ENCODE measurements at places on chromosomes 12 and 14. TPM values are rescaled to one million over a fixed set of nuclear protein-coding genes. Genes with fewer than 3 reads are reported as not detected.
A peak's percentile ranks its signal among the peaks of the same experiment; 100 is the strongest.

DNA sequence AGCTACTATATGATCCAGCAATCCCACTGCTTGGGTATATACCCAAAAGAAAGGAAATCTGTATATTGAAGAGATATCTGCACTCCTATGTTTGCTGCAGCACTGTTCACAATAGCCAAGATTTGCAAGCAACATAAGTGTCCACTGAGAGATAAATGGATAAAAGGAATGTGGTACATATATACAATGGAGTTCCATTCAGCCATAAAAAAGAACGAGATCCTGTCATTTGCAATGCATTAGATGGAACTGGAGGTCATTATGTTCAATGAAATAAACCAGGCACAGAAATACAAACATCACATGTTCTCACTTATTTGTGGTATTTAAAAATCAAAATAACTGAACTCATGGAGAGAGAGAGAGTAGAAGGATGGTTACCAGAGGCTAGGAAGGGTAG lies 116.6 kb downstream of the HELB start:
- DNase-seq: no peak

The KCNK13 gene
- total RNA-seq: not detected

The SLC8A3 gene
- total RNA-seq: not detected

DNA sequence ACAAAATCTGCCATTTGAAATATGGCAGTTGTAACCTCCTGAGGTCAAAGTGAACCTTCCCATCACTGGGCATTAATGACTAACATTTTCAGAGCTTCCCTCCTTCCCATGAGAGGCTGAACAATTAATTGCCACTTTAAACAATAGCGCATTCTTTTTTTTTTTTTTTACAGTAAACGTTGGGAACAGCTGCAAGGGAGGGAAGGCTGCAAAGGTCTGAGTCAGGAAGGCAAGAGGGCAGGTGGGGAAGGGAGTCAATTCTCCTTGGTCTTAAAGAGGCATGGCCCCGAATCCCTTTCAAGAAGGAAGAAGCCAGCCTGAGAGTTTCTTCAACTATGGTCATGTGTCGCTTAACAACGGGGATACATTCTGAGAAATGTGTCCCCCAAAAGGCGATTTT lies 41.0 kb upstream of the PLEKHG3 start:
- DNase-seq: peak; percentile 39

GRCh38 chr14:63795532-63795931 lies 57.3 kb upstream of the SYNE2 start:
- no peak for DNase-seq

DNA sequence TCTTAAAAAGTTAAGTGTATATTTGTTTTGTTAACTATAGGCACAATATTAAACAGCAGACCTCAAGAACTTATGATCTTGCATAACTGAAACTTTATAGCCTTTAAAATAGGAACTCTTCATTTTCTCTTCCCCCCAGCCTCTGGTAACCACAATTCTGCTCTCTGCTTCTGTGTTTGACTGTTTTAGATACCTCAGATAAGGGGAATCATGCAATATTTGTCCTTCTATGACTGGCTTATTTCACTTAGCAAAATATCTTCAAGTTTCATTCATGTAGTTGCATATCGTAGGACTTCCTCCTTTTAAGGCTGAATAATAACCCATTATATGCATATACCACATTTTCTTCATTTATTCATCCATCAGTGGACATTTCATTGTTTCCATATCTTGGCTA lies 131.3 kb downstream of the PTPRO start:
- DNase-seq: no peak

DNA sequence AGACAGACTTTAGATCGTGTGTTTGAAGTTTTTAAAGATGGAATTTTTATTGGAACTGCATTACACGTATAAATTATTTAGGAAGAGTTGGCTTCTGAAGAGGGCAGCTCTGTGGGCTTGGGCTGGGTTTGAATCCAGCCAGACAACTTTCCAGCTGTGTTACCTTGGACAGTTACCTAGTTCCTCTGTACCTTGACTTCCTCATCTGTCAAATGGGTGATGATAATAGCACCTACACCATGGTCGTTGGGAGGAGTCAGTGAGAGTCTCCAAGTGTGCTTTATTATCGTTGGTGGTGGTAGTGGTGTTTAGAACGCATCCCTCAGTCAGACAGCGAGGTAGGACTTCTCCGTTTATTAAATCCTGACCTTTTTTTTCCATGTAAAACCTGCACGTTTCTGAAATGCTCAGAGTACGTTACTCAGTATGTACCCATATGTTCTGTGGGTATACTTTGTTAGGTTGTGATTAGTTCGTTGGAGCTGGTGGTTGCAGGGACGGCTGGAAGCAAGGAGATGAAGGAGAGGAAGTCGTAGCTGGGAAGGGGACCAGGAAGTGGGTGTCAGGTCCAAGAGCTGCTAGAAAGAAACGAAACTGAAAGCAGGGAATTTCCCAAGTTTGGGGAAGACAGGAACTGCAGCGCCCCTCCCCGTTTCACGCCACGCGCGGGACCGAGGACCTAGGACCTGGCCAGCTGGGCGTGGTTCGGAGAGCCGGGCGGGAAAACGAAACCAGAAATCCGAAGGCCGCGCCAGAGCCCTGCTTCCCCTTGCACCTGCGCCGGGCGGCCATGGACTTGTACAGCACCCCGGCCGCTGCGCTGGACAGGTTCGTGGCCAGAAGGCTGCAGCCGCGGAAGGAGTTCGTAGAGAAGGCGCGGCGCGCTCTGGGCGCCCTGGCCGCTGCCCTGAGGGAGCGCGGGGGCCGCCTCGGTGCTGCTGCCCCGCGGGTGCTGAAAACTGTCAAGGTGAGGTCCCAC lies at the start of gene OAS3:
TSS of gene OAS3 (plus strand) at position 734 of the 979 bp plus-strand sequence. CDS start at position 791, 57 bp downstream.
- DNase-seq: peak; percentile 81

The NPAS3 gene
- not detected for total RNA-seq

GRCh38 chr14:71538288-71538687 lies 393.9 kb upstream of the RGS6 start:
- no peak for DNase-seq

The IGF1 gene
- not detected for total RNA-seq

GRCh38 chr12:123896767-123897166 lies 75.9 kb downstream of the CCDC92 start:
- no peak for DNase-seq

- no peak for DNase-seq
Observed at GRCh38 chr14:80658155-80658554, 283.4 kb downstream of the CEP128 start.

DNA sequence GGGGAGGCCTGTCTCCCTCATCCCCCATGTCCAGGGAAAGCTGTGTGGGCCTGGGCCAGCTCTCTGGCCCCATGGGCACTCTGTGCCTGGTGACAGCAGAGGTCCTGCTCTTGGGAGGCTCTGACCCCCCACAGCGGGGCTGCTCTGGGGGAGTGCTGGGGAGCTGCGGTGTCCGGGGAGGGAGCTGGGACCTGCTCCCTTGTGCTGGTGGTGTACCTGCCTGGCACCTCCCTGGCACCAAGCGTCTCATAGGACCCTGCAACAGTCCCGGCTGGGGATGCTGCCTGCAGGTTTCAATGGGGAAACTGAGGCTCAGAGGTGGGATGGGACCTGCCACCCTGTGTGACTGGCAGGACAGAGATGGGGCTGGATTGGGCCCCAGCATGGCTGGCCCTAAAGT lies 111.3 kb downstream of the KIF26A start:
- no peak for DNase-seq

DNA sequence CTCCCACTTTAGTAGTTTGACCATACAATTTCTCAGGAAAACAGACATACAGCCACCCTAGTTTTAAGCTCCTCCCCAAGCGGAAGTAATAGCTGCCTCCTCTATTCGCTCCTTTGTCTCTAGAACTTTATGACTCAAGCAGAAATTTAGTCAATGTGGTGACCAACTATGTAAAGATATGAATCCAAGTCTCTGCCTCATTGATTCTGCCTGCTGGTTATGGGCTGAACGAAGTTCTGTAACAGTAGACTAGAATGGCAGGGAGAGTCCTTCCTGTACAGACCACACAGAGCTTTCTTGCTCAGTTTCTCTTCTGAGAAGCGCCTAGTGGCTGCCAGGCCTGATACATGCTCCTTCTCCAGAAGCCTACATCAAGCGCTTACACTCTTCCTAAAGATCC lies 19.1 kb downstream of the KICS2 start:
- DNase-seq: no peak

GRCh38 chr14:67429510-67430205 lies 17.7 kb upstream of the PLEK2 start:
- no peak for DNase-seq

DNA sequence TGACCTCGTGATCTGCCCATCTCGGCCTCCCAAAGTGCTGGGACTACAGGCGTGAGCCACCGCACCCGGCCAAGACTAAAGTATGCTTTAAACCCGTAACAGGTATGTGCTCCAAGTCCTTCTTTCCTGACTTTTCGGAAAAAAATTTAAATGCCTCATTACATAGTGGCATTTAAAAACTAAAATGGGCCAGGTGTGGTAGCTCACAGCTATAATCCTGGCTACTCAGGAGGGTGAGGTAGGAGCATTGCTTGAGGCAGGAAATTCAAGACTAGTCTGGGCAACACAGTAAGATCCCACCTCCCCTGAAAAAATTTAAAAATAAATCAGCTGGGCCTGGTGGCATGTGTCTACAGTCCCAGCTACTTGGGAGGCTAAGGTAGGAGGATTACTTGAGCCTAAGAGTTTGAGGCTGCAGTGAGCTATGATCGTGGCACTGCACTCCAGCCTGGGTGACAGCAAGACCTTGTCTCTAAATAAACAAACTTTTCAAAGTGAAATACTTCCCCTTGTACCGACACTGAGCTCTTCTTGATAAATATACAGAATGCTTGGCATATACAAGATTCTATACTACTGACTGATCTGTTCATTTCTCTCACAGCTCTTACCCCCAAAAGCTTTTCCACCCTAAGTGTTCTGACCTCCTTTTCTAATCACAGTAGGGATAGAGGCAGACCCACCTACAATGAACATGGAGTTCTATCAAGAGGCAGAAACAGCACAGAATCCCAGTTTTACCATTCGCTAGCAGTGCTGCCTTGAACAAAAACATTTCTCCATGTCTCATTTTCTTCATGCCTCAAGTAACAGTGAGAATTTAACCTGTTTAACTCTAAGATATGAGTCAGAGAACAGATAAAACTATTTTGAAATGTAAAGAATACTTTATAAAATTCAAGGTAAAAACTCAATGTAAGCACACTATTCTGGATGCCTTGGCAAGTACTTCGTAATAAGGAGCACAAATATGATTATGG lies 7.9 kb downstream of the PPP4R3A start:
- DNase-seq: no peak

DNA sequence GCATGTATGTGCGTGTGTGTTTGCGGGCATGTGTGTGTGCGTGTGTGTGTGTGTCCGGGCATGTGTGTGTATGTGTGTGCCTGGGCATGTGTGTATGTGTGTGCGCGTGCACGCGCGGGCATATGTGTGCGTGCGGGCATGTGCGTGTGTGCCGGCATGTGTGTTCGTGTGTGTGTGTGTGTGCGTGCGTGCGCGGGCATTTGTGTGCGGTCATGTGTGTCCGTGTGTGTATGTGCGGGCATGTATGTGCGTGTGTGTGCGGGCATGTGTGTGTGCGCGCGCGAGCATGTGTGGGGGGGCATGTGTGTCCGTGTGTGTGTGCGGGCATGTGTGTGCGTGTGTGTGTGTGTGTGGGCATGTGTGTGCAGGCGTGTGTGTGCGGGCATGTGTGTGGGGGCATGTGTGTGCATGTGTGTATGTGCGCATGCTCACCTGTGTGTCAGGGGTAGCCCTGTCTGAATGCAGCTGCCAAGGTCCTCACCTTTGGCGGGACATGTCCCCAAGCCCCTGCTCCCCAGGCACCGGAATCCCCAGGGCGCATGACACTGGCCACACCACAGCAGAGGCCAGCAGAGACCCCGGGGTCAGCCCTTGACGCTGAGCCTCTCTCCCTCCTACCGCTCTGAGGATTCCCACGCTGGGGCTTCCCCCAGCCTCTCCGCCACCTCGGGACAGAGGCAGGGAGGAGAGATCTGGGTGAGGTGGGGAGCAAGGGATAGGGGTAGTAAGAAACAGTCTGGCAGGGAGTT lies 109.5 kb upstream of the NCOR2 start:
- no peak for DNase-seq

- no peak for DNase-seq
Observed at GRCh38 chr14:36212987-36213386, 36.5 kb upstream of the PTCSC3 start.

- DNase-seq: peak; percentile 68
Observed at GRCh38 chr12:95998611-95999286, 2.6 kb upstream of the HAL start.

GRCh38 chr14:52998376-52999015 lies 47.6 kb upstream of the FERMT2 start:
- no peak for DNase-seq

The EMP1 gene
- 40.3 TPM for total RNA-seq

DNA sequence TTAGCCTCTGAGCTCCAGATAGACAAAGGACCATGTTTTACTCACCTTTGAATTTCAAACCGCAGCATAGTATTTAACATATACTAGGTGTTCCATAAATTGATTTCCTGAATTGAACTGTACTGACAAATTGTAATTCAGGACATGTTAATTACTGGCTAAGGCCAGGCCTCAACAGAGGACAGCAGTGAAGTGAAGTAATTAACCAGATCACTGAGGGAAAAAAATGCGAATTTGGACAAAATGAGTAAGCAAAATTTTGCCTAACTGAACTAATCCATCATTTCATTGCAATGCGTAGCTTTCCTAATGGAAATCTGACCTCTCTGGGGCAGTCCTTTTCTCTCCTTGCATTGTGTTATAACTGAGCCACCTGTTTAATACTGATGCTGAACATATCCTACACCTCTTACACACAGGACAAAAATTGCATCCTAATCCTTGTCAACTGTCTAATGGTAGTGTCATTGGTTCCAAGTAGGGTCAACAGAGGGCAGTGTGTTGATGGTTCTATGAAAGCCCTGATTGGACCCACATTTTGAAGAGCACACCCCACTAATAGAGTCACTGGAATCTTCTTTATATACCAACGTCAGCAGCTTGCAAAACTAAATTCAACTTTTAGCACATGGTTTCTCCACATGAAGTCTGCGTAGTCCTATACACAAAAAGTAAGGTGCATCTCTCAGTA lies 148.4 kb downstream of the SLC25A21 start:
- peak; percentile 1 for DNase-seq

DNA sequence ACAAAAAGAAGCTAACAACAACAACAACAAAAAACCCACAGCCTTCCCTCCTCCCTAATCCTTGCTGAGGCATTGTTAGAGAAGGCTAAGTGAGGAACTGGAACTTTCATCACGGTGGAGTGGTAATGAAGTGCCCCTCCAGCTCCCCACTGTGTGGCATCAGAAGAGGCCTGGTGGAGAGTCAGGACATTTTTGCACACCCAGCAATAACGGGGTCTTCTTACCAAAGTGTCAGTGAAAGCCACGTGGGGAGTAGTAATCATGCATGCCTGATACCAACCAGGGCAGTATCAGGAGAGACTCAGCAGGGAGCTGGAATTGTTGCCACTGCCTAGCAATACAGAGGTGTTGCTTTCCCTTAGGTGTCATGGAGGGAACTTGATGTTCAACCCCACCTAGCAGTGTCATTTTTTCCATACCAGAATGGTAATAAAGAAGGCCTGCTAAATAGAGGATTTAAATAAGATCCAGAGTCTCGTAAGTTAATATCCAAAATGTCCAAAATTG lies 299.7 kb upstream of the RGS6 start:
- no peak for DNase-seq

- no peak for DNase-seq
Observed at GRCh38 chr12:45518291-45519235, 210.9 kb upstream of the ARID2 start.

The NANOG gene
- not detected for total RNA-seq
